Bladder microvascular endothelial cell (primary cell): ENCODE measurements at places on chromosomes 6 and 20. TPM values are rescaled to one million over a fixed set of nuclear protein-coding genes. Genes with fewer than 3 reads are reported as not detected.

Gene NTSR1
- total RNA-seq = under 0.01 TPM in 1 of 2 replicates, not detected in the other

Gene ANKRD6
- 5.0 and 13.0 TPM in 2 replicates for total RNA-seq

Gene CDKAL1
- total RNA-seq = 17.3 and 28.9 TPM in 2 replicates

Gene ADNP
- 18.5 and 51.0 TPM in 2 replicates for total RNA-seq

Gene GSTA3
- not detected in 2 replicates for total RNA-seq

Gene RAET1L
- not detected in 2 replicates for total RNA-seq

Gene LAMA4
- 391 and 1,137 TPM in 2 replicates for total RNA-seq

Gene LY86
- total RNA-seq = not detected in 2 replicates

Gene C6orf141
- 20.6 and 55.0 TPM in 2 replicates for total RNA-seq

Gene BPIFB4
- total RNA-seq = not detected in 2 replicates

Gene PIGT
- total RNA-seq = 13.0 and 30.6 TPM in 2 replicates

Gene DLK2
- 0.16 and 1.1 TPM in 2 replicates for total RNA-seq

Gene NFKBIE
- 7.8 and 20.0 TPM in 2 replicates for total RNA-seq

Gene TBC1D32
- total RNA-seq = 3.1 and 5.7 TPM in 2 replicates

Gene NOTCH4
- 57.3 and 61.4 TPM in 2 replicates for total RNA-seq

Gene C6orf132
- 0.06 and 0.65 TPM in 2 replicates for total RNA-seq

Gene TGM3
- not detected in 2 replicates for total RNA-seq

Gene RPL7L1
- 74.3 and 105 TPM in 2 replicates for total RNA-seq

Gene SLC35D3
- total RNA-seq = not detected in 2 replicates

Gene UBD
- 7.0 and 231 TPM in 2 replicates for total RNA-seq

Gene SLC12A5
- total RNA-seq = 0.81 and 1.3 TPM in 2 replicates

Gene OR12D1
- total RNA-seq = not detected in 2 replicates

Gene HRH3
- not detected in 2 replicates for total RNA-seq

Gene TNXB
- total RNA-seq = 0.49 and 6.1 TPM in 2 replicates

Gene DEFB123
- total RNA-seq = not detected in 2 replicates

Gene TFAP2A
- not detected in 2 replicates for total RNA-seq

Gene HFE
- 2.6 and 3.6 TPM in 2 replicates for total RNA-seq

Gene SIRPD
- total RNA-seq = not detected in 2 replicates

Gene ACTR5
- 8.7 and 9.4 TPM in 2 replicates for total RNA-seq

Gene POM121L2
- not detected in 2 replicates for total RNA-seq

Gene IYD
- total RNA-seq = not detected in 2 replicates

Gene PGC
- total RNA-seq = not detected in 2 replicates

Gene CASS4
- not detected in 2 replicates for total RNA-seq

Gene TFAP2D
- total RNA-seq = not detected in 2 replicates

Gene C20orf204
- 2.8 and 4.5 TPM in 2 replicates for total RNA-seq

Gene RSPO3
- total RNA-seq = under 0.01 and 0.19 TPM in 2 replicates

Gene TP53TG5
- total RNA-seq = not detected in 2 replicates

Gene LSM14B
- total RNA-seq = 24.8 and 31.8 TPM in 2 replicates

Gene HLA-G
- not detected in 2 replicates for total RNA-seq

Gene DEF6
- 0.32 and 1.4 TPM in 2 replicates for total RNA-seq
